ENCODE measurements at places on chromosomes 1 and 21.

- no peak for DNase-seq
These were observed 62.5 kb upstream of the EFHD2 start for GRCh38 chr1:15347182-15347581.

DNA sequence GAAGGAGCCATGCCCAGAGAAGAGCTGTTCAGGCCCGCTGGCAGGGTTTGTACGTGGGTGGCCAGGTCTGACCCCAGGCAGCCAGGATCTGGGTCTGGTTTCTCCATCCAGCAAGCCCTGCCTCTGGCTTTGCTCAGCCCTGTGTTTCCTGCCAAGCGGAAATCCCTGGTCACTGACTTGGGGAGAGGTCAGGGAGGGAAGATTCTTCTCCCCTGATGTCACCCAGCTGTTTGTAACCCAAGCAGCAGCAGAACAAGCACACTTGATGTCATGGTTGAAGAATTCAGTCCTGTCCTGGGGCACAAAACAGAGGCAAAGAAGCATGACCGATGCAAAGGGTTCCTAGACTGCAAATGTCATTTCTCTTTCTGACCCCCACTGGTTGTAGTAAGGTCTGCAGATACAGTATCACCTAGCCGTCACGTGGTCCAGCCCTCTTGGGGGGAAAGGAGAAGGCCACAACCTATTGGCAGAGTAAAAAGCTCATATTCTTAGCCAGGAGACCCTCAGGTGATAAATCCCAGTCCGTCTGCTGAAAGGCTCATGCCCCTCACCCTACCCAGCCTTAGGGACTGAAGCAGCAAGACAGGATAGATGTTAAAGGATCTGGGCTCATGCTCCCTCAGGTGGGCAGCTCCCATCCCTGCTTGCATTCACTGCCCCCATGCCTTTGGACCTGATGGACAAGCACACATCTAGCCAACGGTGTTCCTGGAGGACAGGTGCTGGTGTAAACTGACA lies 120.9 kb downstream of the SYT2 start:
- DNase-seq, result peak; percentile 98

- DNase-seq, result no peak
These were observed 6.7 kb downstream of the NCMAP start for GRCh38 chr1:24562625-24563024.

DNA sequence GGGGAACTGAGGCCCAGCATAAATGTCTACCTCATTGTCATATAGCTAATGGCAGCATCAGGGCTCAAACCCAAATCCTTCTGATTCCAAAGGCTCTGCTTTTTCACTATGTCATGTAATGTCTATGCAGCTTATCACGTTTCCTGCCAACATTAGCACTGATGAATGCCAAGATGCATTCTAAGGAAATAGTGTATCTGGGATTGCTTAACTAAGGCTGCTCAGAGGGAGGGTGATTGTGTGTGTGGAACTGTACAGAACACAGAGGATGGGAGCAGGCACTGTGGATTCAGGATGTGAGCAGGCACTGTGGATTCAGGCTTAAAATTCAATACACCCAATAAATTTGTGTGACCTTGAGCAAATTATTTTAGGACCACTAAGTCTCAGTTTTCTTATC lies 456.4 kb upstream of the DEPDC1 start:
- no peak for DNase-seq

DNA sequence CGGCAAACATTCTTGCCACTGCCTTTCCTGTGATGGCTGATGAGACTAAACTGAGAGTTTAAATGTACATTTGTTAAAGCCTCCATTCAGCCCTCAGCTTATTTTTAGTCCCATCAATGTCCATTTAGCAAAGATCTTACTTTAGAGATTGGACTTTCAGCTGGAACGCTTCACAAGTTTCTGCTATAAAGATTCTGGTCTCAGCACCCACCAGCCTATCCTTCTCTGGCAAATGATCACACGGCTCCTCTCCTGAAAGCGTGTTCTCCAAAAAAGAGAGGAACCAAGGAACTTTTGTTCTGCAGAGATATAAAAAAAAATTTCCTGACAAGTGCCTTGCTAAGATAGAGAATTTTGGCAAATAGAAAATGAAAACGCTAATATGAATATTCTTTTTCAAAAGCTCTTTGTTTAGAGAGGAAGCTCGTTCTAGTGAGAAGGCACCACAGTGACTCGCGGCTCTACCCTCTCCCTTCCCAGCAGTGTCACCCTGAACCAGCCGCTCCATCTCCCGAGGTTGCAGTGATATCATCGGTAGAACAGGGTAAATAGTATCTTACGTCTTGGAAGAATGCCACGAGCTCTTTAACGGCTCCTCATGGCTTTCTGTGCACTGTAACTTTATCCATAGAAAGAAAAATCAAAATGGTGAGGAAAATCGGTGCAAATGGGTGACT lies 200.2 kb downstream of the APP start:
- DNase-seq, result peak; percentile 29

DNA sequence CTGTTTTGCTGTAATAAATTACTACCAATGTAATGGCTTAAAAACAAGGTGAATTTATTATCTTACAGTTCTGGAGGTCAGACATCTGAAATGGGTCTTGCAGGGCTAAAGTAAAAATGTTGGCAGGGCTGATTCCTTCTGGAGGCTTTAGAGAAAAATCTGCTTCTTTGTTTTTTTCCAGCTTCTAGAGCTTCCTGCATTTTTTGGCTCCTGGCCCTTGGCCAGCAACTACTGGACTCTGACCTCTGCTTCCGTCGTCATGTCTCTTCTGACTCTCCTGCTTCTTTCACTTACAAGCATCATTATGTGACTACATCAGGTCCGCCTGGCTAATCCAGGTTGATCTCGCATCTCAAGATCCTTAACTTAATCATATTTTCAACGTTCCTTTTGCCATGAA lies 350.9 kb downstream of the S1PR1 start:
- peak; percentile 59 for DNase-seq

DNA sequence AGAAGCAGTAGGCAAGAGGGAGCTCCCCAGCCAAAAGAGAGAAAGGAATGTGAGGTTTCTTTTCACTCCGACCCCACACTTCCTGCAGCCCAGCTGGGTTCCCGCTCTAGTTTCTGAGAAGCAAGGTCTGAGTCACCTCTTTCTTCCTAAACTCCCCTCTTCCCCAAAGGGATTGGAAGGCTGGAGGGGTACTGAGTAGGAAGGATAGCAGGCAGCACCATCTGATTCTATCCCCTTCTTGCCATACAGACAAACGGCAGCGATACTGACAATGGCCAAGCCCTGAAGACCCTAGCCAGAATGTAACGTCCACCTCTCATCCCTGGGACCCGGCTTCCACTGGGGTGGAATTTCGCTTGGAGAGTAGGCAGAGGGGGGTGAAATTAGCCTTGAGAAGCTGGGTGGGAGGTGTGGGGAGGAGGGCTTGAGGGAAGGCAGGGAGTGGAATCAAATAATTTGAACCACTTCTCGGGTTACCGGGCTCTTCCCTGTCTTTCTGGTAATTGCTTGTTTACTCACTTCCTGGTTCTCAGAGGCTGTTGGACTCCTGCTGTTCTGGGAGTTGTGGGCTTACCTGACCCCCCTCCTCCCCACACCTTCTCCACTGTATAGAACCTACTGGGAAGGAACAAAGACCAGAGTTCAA lies 13.2 kb downstream of the IER5 start:
- no peak for DNase-seq

DNA sequence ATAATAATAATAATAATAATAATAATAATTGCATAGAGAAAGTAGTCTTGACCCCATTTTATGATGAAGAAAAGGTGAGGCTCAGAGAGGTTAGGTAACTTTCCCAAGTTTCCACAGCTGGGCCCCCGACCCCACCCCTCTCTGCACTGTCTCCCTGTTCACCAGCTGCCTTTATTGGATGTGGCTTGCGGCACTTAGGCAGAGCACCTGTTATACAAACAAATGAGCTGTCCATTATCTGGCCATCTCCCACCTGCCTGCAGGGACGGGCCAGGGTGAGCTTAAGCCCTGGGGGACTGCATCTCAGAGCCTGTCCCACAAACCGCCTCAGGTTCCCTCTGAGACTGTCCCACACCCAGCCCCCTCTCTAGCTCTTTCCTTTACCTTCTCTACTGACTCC lies 10.1 kb upstream of the EFNA1 start:
- no peak for DNase-seq

DNA sequence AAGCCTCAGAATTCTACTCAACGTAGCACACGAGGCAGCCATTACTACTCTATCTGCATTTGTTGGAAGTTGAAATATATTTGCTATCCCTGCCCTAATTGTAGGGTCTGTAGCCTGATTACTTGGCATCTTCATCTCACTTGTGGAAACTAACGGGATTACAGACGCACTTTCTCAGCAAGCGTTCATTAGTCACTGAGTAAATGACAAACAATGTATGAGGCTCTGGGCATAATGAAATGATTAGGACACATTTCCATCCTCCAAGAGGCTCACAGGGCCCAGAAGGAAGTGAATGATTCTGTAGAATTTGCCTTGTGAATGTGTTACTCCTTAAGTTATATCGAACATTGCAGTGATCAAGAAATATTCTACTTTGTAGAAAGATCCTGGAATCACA lies 78.1 kb downstream of the KIF26B start:
- DNase-seq, result no peak

GRCh38 chr1:157176016-157176415 lies 37.8 kb upstream of the ETV3 start:
- DNase-seq, result no peak

DNA sequence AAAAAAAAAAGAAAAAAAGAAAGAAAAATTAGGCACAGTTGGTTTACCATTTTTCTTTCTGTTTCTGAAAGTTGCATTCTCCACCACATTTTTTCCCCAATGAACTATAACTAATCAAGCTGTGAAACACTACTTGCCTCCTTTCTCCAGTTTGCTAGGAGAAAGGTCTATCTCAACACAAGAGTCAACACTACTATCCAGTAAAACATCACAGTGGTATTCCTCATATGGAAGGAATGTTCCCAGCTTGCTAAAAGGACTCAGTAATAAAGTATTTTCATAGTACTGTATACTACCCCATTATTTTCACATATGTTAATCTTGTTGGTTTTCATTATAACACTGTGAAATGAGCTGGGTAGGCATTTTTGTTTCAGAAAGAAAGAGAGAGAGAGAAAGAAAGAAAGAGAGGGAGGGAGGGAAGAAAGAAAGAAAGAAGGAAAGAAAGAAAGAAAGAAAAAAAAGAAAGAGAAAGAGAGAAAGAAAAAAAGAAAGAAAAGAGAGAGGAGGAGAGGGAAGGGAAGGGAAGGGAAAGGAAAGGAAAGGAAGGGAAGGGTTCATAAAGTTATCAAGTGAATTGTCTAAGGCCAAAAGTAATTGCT lies 7.9 kb downstream of the PTGER3 start:
- no peak for DNase-seq

GRCh38 chr1:33296082-33296458 lies 24.8 kb downstream of the A3GALT2 start:
- DNase-seq, result no peak
